DMS 273 treated with DMSO at 0.1 percent for 48 hours (cell line): ENCODE measurements at places on chromosomes 12 and 14.

DNA sequence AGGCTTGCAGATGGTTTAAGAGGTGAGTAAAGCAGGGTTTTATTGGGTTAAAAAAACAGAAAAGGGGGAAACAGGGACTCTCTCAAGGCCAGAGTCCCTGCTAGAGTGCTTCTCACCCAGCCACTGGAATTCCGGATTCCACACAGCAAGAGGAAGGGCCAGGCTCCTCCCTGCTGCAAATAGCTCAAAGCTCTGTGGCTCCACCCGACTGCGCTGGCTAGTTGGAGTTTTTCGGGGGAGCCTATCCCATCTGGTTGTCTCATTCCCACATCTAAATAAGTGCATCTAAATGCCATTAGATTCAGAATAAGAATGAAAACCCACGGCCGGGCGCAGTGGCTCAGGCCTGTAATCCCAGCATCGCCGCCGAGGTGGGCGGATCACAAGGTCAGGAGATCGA, 791.5 kb downstream of the SLC16A7 start:
- no peak for DNase-seq

GRCh38 chr12:47938594-47938993, 24.8 kb upstream of the TMEM106C start:
- DNase-seq = no peak

GRCh38 chr12:120139958-120140357, 23.4 kb upstream of the RAB35 start:
- no peak for DNase-seq

DNA sequence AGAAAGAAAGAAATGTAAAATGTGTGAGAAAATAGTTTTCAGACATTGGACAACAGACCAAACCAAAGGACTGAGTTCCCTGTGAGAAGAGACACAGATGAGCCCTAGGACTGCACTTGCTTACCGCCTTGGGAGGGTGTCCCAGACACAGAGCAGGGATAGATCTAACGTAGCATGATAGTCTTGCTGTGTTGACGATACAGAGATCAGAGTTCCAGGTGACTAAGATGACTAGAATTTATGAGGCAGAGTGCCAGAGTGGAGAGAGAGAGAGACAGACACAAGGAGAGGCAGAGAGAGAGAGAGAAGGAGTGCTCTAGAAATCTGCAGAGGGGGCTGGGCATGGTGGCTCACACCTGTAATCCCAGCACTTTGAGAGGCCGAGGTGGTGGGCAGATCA, 148.2 kb upstream of the LMNTD1 start:
- no peak for DNase-seq

GRCh38 chr14:94593749-94594431, 12.7 kb downstream of the SERPINA5 start:
- DNase-seq = no peak

- no peak for DNase-seq
These were observed 32.0 kb upstream of the LMNTD1 start for GRCh38 chr12:25585021-25585523.

- DNase-seq = no peak
These were observed 9.2 kb downstream of the DUSP6 start for GRCh38 chr12:89343127-89343526.

- no peak for DNase-seq
These were observed 77.4 kb downstream of the ST8SIA1 start for GRCh38 chr12:22257100-22257499.

- DNase-seq = no peak
These were observed 126.4 kb downstream of the DUSP6 start for GRCh38 chr12:89225808-89226411.
